ENCODE measurements at places on chromosomes 6 and 20. TPM values are rescaled to one million over a fixed set of nuclear protein-coding genes. Genes with fewer than 3 reads are reported as not detected.

Gene CBLN4
- total RNA-seq, result 0.11 TPM

Gene KIFC1
- total RNA-seq, result not detected

DNA sequence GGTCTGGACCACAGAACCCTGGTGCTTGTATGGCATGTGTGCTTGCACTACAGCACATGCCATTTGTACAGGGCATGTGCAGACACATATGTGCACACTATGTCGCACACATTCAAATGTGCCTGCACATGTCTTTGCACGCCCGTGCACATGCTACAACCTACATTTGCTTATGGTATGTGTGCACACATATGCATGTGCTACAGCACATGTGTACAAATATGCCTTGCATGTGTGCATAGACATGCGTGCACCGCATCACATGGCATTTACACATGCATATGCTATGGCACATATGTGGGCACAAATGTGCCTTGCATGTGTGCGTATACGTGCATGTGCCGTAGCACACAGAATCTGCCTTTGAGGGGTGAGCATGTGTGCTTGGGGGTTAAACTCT, 90.5 kb downstream of the DHX35 start:
- DNase-seq, result no peak

GRCh38 chr20:19885939-19886660, 128.0 kb downstream of the RIN2 start:
- DNase-seq, result no peak

GRCh38 chr20:55934146-55934545, 71.2 kb downstream of the CBLN4 start:
- DNase-seq, result no peak

- DNase-seq, result no peak
Measured at GRCh38 chr6:79943133-79943532, 4.2 kb downstream of the ELOVL4 start.

DNA sequence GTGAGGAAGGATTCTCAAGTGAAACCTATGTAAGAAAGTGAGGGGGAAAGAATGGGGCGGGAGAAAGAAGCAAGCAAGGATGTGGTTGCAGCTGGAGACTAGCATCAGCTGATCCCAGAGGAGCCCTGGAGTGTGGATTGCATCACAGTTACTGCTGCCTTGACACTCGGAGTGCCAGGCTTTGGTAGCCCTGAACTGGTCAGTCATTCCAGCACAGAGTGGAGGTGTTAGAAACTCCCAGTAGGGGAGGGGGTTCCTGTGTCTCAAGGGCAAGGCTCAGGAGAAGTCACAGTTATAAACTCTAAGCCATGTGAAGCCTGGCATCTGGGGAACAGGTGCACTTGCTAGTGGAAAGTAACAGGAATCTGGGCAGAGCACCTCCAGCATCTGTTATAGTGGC, 23.5 kb downstream of the SNAP25 start:
- DNase-seq, result no peak

DNA sequence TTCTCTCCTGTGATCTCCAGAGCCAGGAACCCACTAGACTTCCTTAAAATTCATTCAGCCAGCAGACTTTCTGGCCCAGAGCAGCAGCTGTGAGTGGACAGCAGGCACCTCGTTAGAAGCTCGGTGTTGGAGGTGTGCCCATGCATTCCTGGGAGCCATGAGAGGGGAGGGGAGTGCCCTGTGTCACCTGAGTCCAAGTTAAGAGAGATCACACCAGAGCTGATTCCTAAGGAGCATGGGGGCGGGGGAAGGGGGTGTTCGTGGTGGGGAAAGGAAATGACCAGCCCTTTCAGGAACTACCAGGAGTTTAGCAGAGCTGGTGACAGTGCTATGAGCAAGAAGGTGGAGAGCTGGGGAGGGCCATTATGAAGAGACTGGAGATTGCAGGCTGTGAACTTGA, 46.9 kb downstream of the GFRA4 start:
- DNase-seq, result peak; percentile 74

DNA sequence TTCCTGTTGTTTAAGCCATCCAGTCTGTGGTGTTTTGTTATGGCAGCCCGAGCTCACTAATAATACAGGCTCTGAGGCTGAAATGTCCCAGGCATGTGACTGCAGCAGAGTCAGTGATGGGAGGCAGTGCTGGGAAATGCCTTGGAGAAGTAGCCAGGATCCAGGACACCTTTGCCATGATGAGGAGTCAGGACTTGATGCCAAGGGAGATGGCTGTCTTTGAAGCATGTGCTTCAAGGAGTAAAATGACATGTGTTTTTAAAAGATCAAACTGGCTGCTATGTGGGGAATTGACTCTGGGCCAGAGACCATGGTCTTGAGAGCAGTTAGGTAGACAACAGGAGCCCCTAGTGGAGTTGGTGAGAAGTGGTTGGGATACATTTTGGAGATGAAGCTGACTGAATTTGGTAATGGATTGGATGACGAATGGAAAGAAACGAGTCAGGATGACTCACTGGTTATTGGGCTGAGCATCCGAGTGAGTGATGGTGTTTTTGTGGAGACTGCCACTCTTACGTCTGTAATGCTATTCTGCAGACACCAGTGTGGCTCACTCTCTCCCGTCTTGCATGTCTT, 322.2 kb downstream of the PLCB1 start:
- no peak for DNase-seq

- DNase-seq, result no peak
Measured at GRCh38 chr6:19873031-19873430, 35.9 kb downstream of the ID4 start.

Data from esophagus muscularis mucosa (tissue), 4 donors.